ENCODE measurements at places on chromosomes 5 and 9.
A peak's percentile ranks its signal among the peaks of the same experiment; 100 is the strongest.

- no peak for DNase-seq
Observed at GRCh38 chr9:98993570-98993945, 49.9 kb downstream of the COL15A1 start.

DNA sequence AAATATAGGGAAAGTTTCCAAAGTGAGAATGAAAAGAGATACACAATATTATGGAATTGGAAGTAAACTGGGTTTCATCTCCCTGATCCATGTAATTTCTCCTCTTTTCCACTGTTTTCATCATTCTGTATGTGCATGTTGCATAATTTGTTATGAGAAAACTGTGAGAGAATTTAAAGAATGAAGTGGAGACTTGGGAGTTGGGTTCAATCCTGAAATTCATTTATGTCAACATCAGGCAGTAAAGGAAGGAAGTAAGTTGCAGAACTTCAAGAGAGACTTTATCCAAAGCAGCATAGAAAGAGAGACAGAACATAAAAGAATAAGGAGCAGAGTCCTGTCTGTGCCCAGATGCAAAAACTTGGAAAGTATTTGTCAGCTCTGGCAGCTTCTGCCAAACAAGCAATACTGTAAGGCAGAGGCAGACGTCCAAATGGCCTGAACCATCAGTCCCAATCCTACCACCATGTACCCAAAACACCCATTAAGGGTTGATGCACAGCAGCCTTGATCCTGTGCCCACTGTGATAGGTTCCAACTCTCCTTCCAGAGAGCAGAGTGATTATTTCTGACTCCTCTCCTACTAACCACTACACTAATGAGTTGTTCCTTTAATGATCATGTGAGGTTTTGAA, 425.3 kb upstream of the CDH6 start:
- no peak for DNase-seq

DNA sequence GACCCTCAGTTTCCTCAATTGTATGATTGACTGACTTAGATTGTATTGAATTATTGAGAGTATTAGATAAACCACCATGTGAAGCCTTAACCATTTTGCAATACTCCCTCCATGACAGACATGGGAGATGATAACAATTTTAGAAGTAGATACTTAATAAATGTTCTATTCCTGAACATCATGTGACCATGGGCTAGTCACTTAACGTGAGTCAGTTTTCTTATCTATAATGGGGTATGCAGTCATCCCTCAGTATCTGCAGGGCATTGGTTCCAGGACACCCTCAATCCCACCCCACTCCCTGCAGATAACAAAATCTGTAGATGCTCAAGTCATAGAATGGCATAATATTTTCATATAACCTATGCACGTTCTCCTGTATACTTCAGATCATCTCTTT, 31.0 kb downstream of the SNX18 start:
- DNase-seq, result no peak

DNA sequence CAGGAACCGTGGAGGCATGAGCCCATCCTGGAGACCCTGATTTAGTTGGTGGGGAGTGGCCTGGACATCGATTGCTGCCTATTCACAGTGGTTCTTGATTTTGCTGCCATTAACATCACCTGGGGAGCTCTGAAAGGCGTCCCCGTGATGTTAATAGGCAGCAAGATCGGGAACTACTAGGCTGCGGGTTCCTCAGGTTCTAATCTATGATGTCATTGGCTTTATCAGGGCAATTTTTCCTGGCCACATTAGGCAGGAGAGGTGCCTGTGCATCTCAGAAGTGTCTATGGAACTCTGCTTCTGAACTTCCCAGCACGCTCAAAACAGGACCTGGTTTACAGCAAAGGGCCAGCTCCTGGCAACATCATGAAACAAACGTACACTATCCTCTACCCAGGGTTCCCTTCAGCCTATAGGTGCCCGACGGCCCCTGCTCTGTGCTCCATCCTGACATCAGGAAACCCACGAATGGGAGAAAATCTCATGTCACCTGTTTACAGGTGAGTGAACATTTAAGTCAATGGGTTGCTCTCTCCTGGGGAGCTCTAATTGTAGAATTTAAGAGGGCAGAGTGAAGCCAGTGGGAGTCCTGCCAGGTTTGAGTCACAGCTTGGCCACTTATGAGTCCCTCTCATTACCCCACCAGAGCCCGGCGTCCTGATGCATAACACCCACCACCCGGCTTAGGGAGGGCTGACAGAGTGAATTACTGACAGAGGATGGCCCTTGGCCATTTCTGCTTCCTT, 49.4 kb downstream of the ROPN1L start:
- peak; percentile 78 for DNase-seq

DNA sequence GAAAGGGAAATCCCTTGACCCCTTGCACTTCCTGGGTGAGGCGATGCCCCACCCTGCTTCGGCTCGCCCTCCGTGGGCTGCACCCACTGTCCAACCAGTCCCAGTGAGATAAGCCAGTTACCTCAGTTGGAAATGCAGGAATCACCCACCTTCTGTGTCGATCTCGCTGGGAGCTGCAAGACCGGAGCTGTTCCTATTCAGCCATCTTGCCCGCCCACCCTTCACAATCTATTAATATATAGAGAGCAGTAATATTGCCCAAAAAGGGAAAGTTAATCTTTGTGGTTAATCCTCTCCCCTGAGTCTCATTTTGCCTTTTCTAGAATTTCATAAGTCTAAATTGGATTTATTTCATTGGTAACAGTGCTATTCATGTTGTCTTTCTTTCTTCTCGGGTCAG, 16.4 kb downstream of the SRD5A1 start:
- no peak for DNase-seq

- peak; percentile 6 for DNase-seq
Observed at GRCh38 chr5:15522187-15522520, 22.2 kb downstream of the FBXL7 start.

DNA sequence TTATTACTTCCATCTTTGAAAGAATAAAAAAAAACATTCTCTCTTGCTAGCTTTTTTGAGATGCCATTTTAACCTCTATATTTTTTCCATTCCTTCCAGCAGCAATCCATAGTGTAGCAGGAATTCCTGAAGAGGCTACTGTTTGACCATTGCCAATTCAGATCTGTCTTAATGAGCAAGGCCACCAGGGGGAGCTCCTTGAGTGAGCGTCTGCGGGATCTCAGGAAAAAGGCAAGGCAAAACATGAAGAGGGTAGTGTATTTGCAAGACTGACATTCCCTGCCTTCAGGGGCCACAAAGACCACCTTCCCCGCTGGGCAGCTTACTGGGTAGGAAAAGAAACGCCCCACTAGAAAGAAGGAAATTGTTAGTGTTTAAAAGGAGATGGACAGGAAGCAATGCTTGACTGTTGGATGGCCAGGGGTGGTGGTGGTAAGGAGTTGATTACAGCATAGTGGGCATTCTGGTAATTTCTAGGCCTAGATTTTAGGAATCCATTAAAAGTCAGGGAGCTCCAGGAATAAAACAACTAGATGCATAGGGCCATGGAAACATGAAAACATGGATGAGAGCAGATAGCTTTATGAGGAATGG, 206.6 kb upstream of the HAPLN1 start:
- DNase-seq, result peak; percentile 84

DNA sequence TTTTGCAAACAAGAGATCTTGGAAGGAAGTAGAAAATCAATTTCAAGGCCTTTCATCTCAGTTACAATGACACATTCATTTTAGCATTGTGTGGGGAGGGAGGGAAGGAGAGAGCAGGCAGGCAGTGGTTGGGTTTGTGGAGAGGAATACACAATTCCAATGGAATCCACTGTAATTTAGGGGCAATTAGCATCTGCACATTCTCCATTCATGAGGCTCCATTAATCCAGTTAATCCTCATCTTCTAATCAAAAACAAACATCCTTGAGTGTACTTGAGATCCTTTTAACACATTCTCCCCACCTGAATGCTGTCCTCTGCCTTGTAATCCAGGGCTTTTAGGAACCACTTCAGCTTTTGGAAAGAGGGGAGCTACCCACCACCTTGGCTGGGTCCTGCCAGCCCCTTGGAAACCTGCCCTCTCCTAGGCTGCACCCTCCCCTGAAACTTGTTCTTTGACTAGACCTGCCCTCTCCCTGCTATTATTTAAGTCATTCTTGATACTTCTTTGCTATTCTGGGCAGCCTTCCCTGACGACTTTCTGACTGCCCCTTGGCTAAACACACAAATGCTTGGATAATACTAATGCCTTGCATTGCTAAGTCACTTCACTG, 271.2 kb downstream of the SLIT3 start:
- no peak for DNase-seq

GRCh38 chr5:133847301-133847700, 121.1 kb downstream of the C5orf15 start:
- DNase-seq, result no peak

GRCh38 chr9:128340691-128341434, 536 bp downstream of the SLC27A4 start:
- peak; percentile 61 for DNase-seq

DNA sequence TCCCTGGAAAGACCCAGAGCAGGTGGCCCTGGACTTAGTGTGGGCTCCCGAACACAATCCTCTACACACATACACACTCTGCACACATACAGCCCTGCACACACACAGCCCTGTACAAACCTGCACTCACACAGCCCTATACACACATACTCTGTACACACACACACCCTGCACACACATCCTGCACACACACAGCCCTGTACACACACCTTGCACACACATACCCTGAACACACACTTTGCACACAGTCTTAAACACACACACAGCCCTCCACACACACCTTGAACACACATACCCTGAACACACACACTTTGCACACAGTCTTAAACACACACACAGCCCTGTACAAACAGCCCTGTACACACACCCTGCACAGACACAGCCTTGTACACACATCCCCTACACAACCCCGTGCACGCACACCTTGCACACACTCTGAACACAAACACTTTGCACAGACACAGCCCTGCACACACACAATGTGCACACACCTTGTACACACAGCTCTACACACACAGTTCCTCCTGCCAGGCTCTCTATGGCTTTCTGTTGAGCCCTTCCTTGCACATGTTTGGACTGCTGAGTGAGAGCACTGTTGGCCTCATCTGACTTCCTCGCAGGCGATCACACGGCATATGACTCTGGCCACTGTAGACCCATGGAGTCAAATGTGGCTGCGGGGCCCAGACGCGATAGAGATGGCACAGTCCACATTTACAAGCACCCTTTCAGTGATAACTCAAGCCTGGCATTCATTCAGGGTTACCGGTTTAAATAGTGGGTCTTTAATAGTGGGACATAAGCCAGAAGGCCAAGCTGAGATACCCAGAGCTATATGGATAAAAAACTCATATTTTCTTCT, 245.7 kb upstream of the IRX1 start:
- DNase-seq, result no peak

- no peak for DNase-seq
Observed at GRCh38 chr9:135303280-135303647, 176.3 kb upstream of the PPP1R26 start.

DNA sequence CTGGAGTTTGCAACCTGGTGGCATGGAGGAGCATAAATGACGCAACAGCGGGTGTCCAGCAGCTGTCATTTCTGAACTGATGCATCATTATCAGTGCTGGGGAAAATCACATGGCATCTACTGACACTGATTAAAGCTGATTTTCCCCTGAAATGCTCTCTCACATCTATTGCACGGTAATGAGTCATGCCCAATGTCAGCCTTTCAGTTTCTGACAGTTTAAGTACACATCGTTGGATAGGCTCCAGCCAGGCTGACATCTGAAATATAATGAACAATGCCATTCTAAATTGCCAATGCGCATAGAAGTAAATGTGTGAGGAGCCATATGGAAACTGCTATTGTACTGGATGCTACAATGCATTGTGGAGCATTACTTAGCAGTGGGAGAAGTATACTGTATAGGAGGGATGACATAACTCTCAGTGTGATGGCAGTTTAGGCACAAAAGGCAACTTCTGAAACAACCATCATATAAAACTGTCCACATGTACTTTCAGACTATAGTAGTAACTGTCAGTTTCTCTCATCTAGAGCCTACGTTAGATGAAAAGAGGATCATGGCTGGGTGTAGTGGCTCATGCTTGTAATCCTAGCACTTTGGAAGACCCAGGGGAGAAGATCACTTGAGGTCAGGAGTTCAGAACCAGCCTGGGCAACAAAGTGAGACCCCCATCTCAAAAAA, 389.3 kb upstream of the DMAC1 start:
- peak; percentile 96 for DNase-seq

DNA sequence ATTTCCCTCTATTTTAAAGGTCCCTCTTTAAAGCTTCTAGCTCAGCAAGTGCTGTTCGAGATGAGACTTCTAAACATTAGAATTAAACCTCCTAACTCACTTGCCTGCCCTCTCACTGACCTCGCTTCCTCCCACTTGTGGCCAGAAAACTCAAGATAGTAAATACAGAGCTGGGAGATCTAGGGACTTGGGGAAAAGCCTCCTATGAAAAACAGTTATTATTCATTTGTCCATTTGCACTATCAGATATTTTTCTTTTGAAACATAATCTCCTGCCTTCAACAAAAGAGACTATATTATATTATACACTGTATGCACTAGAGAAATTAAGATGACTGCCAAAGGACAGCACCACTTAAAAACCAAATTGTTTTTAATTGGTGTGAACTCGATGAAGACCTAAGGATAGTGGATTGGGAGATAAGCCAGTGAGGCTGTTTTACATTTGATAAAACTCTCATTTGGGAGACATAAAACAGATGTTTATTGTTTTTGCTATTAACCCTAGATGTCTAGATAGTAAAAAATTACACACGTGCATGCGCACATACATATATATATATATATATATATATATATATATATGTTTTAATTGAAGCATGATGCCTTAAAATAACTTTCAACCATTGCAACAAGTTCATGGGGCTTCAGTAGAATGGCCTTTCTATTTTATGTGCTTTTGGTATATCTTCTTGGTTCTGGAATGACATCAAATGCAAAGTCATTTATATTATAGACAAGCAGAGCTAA, 229.4 kb downstream of the ADAMTSL1 start:
- DNase-seq, result no peak

- DNase-seq, result peak; percentile 24
Observed at GRCh38 chr9:135683401-135684034, 15.8 kb downstream of the SOHLH1 start.

DNA sequence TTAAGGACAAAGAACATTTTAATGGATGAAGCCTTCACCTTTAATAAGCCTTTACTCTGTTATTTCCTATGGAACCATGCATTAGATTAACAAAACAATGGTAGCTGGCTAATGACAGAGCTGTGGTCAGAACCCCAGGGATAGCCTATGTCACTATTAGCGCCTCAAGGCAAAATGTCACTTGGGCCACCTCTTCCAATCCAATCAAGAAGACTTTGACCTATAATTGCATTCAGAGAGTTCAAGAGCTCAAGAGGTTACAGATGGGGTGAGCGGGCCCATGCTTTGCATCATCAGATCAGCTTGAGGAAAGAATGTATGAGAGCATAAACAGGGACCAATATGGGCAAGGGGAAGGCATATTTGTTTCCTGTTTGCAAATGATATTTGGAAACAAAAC, 425.1 kb downstream of the ARHGEF28 start:
- DNase-seq, result peak; percentile 19

Data from NCI-H69 (cell line).